NCI-H1417 treated with DMSO at 0.1 percent for 48 hours (cell line): ENCODE measurements at places on chromosomes 1 and 21.

- no peak for DNase-seq
Measured at GRCh38 chr1:204872262-204872881, 1.7 kb downstream of the NFASC start.

DNA sequence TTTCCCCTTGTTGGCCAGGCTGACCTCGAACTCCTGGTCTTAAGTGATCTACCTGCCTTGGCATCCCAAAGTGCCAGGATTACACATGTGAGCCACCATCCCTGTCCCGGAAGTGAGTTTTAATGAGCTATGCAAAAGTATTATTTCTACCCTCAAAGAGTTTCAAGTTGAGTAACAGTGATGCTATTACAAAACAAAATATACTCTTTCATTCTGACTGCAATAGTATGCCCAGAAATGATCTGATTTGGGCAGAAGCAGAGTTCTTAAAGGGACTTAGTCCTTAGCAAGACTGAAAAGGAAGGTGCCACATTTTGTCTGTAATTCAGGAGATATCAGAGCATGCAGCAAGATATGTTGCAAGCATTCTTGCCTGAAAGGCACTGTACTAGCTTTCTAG lies 375.4 kb downstream of the NUF2 start:
- DNase-seq: no peak

DNA sequence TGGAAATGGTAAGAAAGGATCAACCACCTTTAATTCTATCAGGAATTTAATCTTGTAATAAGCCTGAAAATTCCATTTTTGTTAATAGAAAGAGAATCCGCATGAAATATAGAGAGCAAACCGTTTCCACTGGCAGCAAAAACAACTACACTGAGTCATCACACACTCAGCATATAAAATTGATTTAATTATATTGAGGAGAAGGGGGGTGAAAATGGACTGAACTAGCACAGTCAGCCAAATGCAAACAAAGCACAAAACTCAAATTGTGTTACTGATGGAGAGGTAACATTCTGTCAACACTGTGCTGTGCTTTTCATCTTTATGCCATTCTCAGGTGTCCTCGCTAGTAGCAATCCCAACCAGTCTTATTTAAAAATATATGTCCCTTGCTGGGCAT lies 1583.9 kb downstream of the MRPL39 start:
- peak; percentile 61 for DNase-seq

- peak; percentile 25 for DNase-seq
Measured at GRCh38 chr21:40422896-40423635, 423.9 kb downstream of the DSCAM start.

DNA sequence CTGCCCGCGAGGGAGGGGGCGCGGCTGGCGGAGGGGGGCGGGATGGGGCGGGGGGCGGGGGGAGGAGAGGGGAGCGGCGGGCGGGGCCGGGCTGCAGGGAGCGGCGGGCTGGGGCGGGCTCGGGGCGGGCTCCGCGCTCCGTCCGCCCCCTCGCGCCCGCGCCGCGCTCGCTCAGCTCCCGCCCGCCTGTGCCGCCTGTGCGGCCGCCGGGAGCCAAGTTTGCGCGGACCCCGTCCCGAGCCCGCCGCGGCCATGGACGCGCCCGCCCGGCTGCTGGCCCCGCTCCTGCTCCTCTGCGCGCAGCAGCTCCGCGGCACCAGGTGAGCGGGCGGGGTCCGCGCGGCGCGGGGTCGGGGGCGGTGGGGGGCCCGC lies at the start of gene GABRD:
TSS of gene GABRD (plus strand) at position 174 of the 372 bp plus-strand sequence. CDS start at position 253, 79 bp downstream.
- no peak for DNase-seq

GRCh38 chr1:201295346-201295745 lies 12.0 kb downstream of the PKP1 start:
- no peak for DNase-seq

GRCh38 chr21:35216996-35217395 lies 167.9 kb upstream of the RUNX1 start:
- no peak for DNase-seq

GRCh38 chr1:53266038-53266437 lies 27.7 kb upstream of the MAGOH start:
- no peak for DNase-seq

GRCh38 chr21:26813426-26813998 lies 31.7 kb downstream of the ADAMTS1 start:
- no peak for DNase-seq

DNA sequence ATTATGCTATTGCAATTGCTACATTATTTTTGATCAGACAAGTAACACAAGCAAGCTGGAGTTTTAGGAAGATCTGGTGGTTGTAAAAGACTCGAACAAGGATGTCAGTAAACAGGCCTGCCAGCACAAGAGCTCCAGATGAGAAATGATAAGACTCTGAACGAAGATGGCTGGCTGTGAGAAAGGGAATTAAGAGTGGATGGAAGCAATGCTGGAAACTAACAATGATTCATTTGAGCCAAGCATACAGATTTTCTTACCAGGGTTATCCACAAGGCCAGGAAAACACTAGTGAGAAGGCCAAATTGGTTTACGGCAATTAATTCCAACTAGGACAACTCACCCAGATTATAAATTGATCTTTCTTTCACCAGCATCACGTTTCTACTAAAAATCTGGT lies 54.2 kb downstream of the NRIP1 start:
- DNase-seq: no peak

DNA sequence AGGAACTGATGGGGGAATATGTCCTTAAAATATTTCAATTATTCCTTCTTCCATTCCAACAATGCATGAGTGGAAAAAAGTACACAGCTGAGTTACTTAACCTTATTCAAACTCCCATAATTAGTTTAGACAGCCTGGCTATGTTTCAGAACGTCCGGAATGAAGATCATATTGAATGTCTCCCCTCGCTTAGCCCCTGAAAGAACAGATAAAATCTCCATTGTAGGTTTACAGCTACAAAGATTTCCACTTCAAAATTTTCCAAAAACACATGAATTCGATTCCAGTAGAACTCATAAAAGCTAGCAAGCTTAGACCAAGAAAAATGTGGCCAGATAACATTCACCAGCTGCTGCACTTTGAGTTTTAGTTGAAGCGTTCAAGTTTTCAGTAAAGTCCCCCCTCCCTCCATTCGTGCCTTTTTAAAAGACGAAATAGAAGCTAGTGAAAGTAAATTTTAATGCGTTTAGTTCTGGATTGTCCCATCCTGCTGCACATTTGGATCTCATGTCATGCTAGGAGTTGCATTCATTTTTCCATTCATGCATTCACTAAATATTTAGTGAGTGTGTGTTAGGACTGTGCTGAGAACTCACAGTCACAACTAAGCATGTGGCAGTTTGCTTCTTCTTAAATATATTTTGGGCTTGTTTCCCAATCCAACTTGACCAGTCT lies 29.4 kb upstream of the SSX2IP start:
- DNase-seq: no peak

DNA sequence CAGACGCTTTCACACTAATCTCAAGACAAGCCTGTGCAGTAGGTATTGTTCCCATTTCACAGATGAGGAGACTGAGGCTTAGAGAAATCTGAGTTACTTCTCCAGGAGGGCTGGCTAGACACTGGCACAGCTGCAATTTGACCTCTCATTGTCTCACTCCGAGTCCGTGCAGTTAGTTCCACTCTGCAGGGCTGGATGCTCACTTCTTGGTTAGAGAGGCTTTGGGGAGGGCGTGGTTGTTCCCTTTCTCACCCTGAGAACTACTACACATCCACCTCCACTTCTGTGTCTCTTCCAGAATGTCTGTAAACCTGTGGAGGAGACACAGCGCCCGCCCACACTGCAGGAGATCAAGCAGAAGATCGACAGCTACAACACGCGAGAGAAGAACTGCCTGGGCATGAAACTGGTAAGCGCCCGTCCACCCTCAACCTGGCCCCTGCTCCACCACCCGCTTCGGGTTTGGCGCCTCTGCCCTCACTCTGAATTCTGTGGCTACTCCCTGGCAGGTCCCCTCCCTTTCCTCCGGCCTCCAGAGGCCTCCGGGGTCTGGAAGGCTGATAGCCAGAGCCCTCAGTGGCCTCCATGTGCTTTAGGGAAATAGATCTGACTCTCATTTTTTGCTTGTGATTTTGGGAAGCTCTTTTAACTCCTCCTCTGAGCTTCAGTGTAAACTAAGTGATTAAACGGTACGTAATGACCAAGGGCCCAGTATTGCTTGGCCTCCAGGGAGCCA lies 29.1 kb downstream of the EIF2D start:
- DNase-seq: no peak

- DNase-seq: no peak
Measured at GRCh38 chr21:43355266-43355924, 71.5 kb downstream of the SIK1 start.

- no peak for DNase-seq
Measured at GRCh38 chr1:232622378-232622777, 7.6 kb downstream of the SIPA1L2 start.

DNA sequence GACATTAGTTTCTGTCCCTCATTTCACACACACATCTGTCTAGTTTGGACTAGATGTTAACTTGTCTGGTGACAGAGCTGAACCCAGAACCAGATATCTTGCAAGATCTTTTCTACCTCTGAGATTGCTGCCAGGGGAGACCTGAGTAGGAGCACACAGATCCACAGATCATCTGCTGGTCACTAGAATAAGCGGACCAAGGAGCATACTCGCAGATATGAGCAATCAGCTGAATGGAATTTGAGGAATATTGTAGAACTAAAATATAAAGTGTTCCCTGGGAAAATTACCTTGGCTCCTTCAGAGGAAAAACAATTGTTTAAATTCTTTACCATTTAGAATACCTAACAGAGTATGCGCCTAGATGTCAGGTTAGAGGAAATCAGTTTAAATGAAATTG lies 90.7 kb downstream of the TNFSF18 start:
- no peak for DNase-seq

DNA sequence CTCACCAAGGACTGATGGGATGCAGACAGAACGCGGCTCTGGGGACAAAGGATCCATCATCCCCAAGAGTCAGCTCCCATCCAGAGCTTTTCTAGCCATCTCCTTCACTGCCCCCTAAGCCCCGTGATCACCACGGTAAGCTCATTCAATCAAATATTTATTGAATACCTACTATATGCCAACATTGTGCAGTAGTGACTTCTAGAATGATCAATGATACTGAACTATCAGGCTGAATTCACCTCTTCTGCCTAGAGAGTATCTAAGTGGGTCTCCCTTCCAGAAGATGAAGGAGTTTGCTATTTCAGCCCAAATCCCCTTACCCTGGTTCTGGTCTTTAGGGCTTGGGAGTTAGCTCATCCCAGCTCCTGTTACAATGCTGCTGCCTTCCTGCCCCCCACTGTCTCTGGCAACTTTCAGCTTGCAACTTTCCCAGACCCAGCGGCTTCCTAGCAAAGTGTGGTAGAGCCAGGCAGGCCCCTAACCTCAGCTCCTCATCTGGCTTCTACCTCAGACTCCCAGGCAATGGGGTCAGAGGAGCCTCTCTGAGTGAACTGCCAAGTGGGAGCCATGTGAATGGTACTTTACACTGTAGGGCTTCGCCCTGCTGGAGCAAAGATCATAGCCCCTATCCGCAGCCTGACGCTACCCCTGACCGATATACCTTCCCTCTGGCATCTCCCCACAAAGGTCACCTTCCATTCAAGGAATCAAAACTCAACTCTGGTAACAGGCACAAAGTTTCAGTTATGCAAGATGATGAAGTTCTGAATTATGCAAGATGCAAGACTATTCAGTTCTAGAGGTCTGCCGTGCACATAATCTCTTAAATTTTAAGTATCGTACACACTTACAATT lies 20.9 kb downstream of the TMEM53 start:
- DNase-seq: no peak

- DNase-seq: no peak
Measured at GRCh38 chr1:36523850-36524249, 41.1 kb upstream of the CSF3R start.

GRCh38 chr21:41627428-41627827 lies 119.5 kb upstream of the TMPRSS2 start:
- no peak for DNase-seq

- DNase-seq: no peak
Measured at GRCh38 chr1:201400212-201400851, 1.2 kb upstream of the LAD1 start.

- DNase-seq: no peak
Measured at GRCh38 chr1:33142483-33143064, 39.3 kb downstream of the TRIM62 start.

DNA sequence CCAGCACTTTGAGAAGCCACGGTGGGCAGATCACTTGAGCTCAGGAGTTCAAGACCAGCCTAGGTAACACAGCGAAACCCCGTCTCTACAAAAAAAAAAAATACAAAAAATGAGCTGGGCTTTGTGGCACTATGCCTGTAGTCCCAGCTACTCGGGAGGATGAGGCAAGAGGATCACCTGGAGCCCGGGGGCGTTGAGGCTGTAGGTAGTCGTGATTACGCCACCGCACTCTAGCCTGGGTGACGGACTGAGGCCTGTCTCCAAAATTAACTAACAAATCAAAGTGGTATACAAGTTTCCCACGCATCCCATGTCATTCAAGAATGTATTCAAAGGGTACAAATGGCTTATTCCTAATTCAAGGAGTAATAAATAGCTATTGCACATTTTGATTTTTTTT lies 2.4 kb downstream of the AUNIP start:
- DNase-seq: no peak

DNA sequence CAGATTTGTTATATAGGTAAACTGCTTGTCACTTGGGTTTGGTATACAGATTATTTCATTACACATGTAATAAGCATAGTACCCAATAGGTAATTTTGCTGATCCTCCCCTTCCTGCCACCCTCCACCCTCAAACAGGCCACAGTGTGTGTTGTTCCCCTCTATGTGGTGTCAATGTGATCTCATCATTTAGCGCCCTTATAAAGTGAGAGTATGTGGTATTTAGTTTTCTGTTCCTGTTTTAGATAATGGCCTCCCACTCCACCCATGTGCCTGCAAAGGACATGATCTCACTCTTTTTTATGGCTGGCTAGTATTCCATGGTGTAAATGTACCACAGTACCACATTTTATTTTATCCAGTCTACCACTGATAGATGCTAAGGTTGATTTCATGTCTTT lies 522.1 kb upstream of the LRRC7 start:
- DNase-seq: no peak

GRCh38 chr1:2046174-2046917 lies 3.9 kb upstream of the PRKCZ start:
- DNase-seq: no peak

- DNase-seq: no peak
Measured at GRCh38 chr1:183633676-183634343, 1.8 kb downstream of the ARPC5 start.

GRCh38 chr1:160629286-160630210 lies 17.3 kb downstream of the SLAMF1 start:
- DNase-seq: no peak

DNA sequence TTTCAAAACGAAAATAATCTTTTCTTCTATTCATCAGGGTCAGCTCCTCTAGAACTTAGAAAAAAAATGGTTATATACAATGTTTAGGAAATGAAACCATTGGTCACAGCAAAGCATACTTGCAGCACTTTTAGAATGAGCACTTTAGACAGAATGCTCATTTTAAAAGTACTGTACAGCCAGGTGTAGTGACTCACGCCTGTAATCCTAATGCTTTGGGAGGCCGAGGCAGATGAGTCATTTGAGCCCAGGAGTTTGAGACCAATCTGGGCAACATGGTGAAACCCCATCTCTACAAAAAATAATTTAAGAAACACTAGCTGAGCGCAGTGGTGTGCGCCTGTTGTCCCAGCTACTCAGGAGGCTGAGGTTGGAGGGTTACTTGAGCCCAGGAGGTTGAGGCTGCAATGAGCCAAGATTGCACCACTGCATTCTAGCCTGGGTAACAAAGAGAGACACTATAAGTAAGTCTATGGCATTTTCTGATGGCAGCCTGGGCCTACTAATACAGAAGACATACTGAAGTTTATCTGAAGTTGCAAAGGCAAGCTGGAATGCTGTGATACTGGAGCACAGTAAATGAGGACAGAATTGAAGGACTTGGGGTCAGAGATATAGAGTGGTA lies 48.9 kb upstream of the ZNF326 start:
- DNase-seq: no peak
